ENCODE measurements at places on chromosomes 13 and 19.

DNA sequence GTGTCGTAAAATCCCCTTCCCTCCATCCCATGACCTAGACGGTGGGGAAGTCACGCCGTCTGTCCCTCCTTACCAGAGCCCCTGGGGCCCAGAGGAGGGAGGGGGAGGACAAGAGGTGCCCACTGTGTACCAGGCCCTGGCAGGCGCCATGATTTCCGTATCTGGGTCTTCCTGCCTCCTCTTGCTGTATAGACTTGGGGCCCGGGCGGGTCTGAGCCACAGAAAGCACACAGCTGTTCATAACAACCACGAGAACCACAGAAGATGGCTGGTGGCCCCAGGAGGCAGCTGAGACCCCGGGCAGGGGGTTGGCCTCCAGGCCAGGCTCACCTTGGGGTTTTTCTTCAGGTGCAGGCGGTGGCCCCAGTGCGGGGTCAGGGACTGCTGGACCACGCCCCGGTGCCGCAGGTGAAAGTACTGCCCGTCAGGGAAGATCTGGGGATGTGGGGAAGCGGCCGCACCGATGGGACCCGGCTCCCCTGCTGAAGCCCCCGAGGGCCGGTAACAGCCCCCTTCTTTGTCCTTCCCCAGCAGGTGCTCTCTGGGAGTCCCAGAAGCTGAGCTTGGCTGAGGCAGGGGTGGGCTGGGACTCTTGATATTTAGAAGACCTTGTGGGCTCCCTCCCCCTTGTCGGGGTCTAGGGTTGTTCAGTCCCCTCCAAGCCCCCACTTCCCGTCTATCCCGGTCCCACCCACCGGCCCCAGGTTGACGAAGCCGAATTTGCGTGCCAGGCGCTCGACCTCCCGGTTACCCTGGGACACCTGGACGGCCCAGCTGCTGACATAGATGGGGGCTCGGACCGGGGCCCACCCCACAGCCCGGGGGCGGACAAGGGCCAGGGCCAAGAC lies 463 bp downstream of the PCSK4 start:
- DNase-seq: no peak

DNA sequence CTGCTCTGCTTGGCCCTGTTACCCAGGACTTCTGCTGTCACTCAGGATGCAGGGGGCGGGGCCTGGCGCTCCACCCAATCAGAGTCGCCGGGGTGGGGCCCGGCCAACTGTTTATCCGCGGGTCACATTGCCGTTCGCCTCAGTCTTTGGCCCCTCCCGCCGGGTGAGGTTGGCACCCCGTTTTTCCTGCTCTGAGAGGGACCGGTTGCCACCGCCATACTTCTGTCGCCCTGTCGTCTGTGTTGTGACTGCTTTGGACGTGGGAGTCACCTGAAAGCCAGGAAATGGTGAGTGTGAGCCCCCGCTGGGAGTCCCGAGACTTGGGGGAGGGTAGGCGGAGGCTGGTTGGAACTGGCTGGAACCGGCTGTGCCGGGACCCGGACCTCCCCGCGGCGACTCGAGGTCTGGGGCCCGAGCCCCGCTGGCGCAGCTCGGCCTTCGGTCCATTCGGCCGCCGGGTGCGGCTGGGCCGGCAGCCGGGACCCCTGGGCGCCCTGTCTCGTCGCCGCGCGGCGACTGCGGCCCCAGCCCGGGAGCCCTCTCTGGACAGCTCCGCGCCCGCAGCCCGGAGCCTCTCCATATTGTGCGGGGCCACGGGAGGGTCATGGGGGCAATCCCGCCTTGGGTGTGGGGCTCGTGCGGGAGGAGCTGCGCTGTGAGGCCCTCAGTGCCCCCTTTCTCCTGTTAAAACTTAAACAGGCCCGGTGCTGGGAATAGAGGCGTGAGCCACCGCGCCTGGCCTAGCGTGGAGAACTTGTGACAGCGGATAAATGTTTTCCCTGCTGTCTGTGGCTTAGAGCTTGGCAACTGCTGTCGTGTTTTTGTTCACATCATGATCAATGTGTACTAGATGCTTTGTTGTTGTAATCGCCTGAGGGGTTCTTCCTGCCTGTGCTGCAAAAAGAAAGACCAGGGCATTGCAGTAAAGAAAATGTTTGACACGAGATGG lies at the start of gene ZNF844:
ZNF844 (plus strand) TSS at position 142 of the 949 bp plus-strand sequence; CDS start at position 285, 143 bp downstream.
- DNase-seq: peak; percentile 67

- DNase-seq: no peak
Measured at GRCh38 chr13:32031815-32032370, 319 bp downstream of the FRY start.

DNA sequence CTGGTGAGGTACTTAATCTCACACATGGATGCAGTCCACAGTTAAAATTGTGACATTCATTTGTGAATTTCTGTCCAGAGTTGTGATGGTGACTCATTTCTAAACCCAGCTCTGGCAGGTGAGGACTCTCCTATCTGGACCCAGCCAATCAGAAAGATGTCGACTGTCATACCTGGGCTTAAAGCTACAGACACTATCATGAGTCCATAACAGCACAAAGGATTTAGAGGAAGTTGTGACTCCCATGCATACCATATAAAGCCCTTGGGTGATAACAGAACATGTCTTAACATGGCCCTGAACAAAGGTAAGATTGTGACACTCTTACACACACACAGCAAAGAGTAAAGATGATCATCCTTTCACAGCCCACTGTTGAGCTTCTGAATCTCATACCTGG lies 59.7 kb upstream of the ZNF724 start:
- no peak for DNase-seq

GRCh38 chr19:10816691-10817090 lies 19.3 kb downstream of the TMED1 start:
- DNase-seq: no peak

GRCh38 chr19:15488489-15489226 lies 9.4 kb upstream of the PGLYRP2 start:
- no peak for DNase-seq

DNA sequence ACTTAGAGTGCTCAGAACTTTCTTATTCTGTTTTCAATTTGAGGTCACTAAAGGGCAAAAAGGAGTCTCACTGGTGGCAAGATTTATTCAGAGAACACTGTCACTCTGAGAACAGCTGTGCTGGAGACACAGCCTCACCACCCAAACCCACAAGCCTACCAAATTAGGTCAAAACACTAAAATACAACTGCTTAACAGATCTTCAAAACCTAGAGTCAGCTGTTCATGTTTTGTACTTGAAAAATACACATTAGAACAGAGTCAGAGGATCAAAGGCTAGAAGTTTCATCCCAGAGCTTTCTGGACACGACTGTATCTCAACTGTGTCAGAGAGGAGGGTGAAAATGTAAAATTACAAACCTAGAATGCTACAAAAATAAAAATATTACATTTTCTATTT lies 89.3 kb downstream of the MIPEP start:
- no peak for DNase-seq
